ENCODE measurements at places on chromosomes 7 and 10.

DNA sequence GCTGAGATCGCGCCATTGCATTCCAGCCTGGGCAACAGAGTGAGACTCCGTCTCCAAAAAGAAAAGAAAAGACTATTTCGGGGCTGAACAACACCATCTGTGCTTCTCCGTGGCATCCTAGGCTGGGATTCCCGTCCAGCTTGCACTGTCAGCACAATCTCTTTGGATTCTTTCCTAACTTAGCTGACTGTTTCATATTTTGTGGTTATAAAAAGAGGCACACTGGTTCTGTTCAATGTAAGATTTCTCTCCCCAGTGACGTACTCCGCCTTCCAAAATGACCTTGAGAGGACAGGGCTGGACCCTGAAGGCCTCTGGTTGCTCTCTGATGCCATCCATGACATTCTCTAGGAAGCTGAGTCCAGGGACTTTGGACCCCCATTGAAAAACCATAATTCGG, 8.8 kb downstream of the ZNHIT1 start:
- no peak for DNase-seq

DNA sequence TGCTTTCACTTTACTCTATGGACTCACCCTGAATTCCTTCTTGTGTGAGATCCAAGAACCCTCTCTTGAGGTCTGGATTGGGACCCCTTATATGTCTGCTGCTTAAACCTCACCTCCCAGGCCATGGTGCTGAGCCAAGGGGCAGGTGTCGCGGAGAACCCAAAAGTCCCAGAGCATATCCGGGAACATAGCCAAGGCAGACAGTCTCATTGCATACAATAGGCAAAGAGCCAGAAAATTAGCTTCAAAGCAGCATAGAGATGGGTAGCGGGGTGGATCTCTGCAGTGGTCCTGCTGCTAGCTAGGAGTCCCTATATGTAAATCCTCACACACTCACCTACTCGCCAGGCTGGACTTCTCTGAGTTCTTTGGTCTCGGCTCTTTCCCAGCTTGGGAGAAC, 5.5 kb downstream of the CCL24 start:
- DNase-seq: no peak

GRCh38 chr10:3347413-3348182, 175.0 kb upstream of the PITRM1 start:
- DNase-seq: no peak

DNA sequence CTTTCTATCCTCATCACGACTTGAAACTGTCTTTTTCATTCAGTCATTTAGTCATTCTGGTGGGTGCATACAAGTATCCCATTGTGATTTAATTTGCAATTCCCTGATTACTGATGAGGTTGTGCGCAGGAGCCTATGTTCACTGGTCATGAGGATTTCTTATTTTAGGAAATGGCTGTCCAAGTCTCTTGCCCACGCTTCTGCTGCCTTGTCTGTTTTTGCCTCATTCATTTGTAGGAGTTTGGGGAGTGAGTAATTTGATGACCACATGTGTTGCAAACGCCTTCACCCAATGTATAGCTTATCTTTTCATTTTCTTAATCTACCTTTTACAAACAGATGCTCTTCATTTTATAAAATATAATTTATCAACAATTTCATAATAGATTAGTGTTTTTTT, 127.3 kb downstream of the ARHGAP22 start:
- DNase-seq: no peak

- DNase-seq: no peak
These were observed 25.4 kb downstream of the CALD1 start for GRCh38 chr7:134804854-134805253.

DNA sequence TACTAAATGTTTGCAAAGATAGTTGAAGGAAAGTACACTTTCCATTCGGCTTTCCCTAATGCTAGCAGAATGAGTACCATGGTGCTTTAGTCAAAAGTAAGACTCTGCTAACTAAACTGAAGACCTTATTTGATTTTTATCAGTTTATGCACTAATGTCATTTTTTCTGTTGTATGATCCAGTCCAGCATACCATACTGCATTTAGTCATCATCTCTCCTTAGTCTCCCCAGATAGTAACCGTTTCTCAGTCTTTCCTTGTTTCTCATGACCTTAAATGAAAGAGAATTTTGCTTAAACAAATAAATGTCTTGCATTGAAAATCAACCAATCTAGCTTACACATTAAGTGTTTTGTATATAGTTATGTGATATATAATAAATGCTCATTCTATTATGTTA, 529.5 kb upstream of the SEMA3D start:
- DNase-seq: no peak

Data from amniotic stem cell (primary cell).